ENCODE measurements at places on chromosomes 12 and 14. TPM values are rescaled to one million over a fixed set of nuclear protein-coding genes. Genes with fewer than 3 reads are reported as not detected.

- H3K27me3 ChIP-seq: no peaks in the 10 kb centered on the region
- no peaks in the 10 kb centered on the region for H3K36me3 ChIP-seq
- no peak overlapping the region for H3K4me3 ChIP-seq
- no peak for DNase-seq
Measured at GRCh38 chr14:24130717-24131548, 474 bp downstream of the FITM1 start.

DNA sequence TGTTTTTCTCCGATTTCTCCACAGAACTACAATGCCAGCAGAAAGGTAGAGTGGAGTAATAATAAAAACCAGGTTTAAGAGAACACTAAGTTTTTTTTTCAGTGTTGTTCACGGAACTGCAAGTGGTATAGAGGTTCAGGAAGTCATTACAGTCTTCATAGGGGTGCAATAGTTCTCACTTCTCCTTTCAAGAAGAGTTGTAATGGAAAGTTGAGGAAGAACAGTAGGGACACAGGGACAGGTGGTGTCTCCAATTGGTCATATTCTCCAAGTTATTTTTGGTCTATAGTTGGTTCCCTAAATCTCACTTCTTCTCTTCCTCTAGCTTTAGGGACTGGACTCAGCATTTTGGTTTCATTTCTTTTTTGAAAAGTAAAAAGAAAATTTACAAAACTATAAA is 894.0 kb downstream of the NRXN3 start:
- no peak overlapping the region for H3K27ac ChIP-seq
- H3K27me3 ChIP-seq: peaks cover 18% of the 10 kb centered on the region
- no peak for DNase-seq
- H3K4me1 ChIP-seq: peaks cover 8% of the 10 kb centered on the region

- DNase-seq: no peak
- H3K4me1 ChIP-seq: peaks cover 64% of the 10 kb centered on the region
- peak overlapping the region; percentile 60 for H3K27ac ChIP-seq
Measured at GRCh38 chr12:93780101-93780641, 103.0 kb downstream of the CRADD start.

FITM1 gene
- total RNA-seq: 1.0 TPM

- no peak overlapping the region for H3K4me3 ChIP-seq
- H3K36me3 ChIP-seq: no peaks in the 10 kb centered on the region
- no peaks in the 10 kb centered on the region for H3K27me3 ChIP-seq
Measured at GRCh38 chr14:93970965-93971634, 5.3 kb downstream of the ASB2 start.

- no peak overlapping the region for H3K4me3 ChIP-seq
- H3K36me3 ChIP-seq: no peaks in the 10 kb centered on the region
- H3K27me3 ChIP-seq: peaks cover 19% of the 10 kb centered on the region
- no peak overlapping the region for H3K27ac ChIP-seq
- DNase-seq: no peak
Measured at GRCh38 chr14:70602254-70602653, 1.8 kb upstream of the MED6 start.

GRCh38 chr14:88505621-88506020 is 49.2 kb downstream of the PTPN21 start:
- no peaks in the 10 kb centered on the region for H3K4me1 ChIP-seq
- peaks cover 18% of the 10 kb centered on the region for H3K36me3 ChIP-seq
- H3K27ac ChIP-seq: no peak overlapping the region
- no peak overlapping the region for H3K4me3 ChIP-seq
- no peak for DNase-seq

- no peak overlapping the region for H3K27ac ChIP-seq
- no peaks in the 10 kb centered on the region for H3K36me3 ChIP-seq
- H3K4me1 ChIP-seq: peaks cover 15% of the 10 kb centered on the region
- peaks cover 86% of the 10 kb centered on the region for H3K27me3 ChIP-seq
- H3K4me3 ChIP-seq: peak overlapping the region; percentile 75
- DNase-seq: no peak
Measured at GRCh38 chr12:94874518-94875302, 128.8 kb downstream of the NDUFA12 start.

WASHC4 gene
- total RNA-seq: 46.2 TPM

DNA sequence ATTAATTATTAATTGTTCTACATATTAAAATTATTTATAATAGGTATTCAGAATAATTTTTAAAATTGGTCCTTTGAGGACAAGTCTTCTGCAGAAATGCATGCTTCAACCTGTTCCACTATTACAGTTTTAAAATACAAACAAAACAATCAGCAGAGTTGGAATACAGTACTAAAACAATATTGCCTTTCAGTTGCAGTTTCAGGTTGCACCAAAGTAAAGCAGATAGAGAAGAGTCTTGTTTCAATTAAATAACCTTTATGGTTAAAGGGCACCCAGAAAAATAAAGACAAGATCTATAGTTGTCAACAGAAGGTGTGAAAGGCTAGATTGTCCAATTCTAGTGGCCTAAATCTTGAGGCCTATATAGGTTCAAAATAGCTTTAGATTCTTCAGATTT is 424.5 kb downstream of the FOXG1 start:
- no peaks in the 10 kb centered on the region for H3K27me3 ChIP-seq
- no peak overlapping the region for H3K4me3 ChIP-seq
- H3K27ac ChIP-seq: no peak overlapping the region
- H3K36me3 ChIP-seq: no peaks in the 10 kb centered on the region
- DNase-seq: no peak
- H3K4me1 ChIP-seq: no peaks in the 10 kb centered on the region

DNA sequence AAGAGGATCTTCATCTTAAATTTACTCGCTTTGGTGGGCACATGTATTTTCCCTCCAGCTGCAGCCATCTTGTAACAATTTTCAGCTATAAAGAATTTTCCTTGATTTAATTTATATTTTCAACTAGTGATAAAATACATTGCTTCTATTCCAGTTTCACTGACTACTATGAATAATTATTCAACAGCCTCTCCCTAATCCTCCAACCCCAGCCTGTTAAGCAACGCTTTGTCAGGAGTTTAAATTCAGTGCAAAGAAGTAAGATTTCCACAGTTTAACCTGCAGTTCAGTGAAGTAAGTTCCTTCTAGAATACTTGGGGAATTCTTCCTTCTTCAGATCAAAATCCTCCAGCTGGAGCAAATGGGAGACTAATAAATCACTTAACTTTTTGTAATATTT is 180.2 kb downstream of the MSRB3 start:
- H3K27ac ChIP-seq: peak overlapping the region; percentile 51
- DNase-seq: no peak
- H3K36me3 ChIP-seq: peaks cover 2% of the 10 kb centered on the region
- no peak overlapping the region for H3K4me3 ChIP-seq

DNA sequence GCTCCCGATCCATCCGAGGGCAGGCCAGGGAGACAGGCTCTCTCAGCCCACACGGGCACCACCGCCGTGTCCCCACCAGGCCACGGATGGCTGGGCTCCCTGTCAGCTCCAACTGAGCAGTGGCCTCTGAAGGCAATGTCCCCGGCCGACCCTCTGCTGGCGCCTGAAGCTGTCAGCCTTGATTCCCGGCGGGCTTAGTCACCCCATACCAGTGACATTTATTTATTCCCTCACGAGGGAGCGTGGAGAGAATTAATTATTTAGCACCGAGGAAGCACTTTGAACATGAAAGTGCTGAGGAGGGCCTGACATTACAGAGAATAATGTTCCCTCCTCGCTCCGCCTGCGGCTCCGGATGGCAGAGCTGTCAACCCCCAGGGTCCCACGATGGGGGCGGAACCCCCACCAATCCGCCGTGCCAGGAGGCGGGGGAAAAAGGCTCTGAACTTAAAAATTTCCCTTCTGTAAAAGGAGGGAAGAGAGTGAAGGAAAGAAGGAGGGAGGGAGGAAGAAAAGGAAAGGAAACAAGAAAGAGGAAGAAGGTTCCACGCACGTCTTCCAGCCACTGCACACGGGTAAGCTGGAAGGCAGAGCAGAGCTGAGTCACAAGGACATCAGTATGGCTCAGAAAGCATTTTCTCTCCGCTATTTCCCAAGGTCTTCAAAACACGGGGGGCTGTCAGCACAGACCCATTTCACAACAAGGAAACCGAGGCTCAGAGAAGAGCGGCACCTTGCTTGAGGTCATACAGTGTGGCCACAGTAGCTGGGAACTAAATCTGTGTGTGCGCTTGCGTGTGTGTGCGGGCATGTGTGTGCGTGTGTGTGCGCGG is 108.7 kb upstream of the NCOR2 start:
- DNase-seq: no peak
- H3K4me1 ChIP-seq: peaks cover 22% of the 10 kb centered on the region
- no peak overlapping the region for H3K4me3 ChIP-seq
- peak overlapping the region; percentile 44 for H3K27ac ChIP-seq
- H3K27me3 ChIP-seq: peaks cover 4% of the 10 kb centered on the region

DNA sequence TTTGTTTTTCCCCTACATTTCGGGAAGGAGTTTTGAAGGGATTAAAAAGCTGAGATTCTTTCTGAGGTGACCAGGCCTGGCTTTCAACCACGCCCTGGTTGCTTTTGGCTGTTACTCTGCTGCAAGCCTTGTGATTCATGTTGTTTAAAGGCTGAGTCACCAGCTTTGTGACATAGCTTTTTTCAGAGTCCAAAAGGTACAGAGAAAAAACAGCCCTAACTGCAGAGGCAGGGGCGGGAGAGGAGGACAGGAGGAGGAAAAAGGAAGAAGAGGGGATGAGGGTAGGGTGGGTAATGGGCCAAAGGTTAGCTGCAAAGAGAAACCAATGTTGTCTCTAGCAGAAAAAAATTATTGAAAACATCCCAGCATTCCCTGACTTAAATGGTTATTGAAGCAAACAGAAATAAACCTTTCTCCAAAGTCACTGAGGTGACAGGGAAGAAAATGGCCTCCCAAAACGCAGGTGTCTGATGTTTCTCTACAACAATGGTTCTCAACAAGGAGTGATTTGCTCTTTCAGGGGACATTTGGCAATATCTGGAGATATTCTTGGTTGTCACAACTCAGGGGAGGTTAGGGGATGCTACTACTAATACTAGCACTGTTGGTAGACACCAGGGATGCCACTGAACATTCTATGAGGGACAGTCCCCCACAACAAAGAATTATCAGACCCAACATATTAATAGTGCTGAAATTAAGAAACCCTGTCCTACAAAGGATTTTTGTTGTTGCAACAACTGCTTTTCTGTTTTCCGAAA is 2.1 kb upstream of the UBC start:
- H3K27me3 ChIP-seq: no peaks in the 10 kb centered on the region
- no peak for DNase-seq
- H3K36me3 ChIP-seq: peaks cover 24% of the 10 kb centered on the region

GRCh38 chr14:51095854-51096823 is 1.2 kb upstream of the TRIM9 start:
- peak overlapping the region; percentile 86 for H3K4me3 ChIP-seq
- no peaks in the 10 kb centered on the region for H3K36me3 ChIP-seq
- H3K27me3 ChIP-seq: peaks cover 55% of the 10 kb centered on the region
- H3K4me1 ChIP-seq: peaks cover 26% of the 10 kb centered on the region
- no peak for DNase-seq
- H3K27ac ChIP-seq: peak overlapping the region; percentile 83

GRCh38 chr12:55806982-55807381 is 10.5 kb downstream of the SARNP start:
- H3K27ac ChIP-seq: no peak overlapping the region
- H3K4me1 ChIP-seq: peaks cover 5% of the 10 kb centered on the region
- H3K4me3 ChIP-seq: no peak overlapping the region
- H3K27me3 ChIP-seq: no peaks in the 10 kb centered on the region

- no peaks in the 10 kb centered on the region for H3K4me1 ChIP-seq
- no peaks in the 10 kb centered on the region for H3K27me3 ChIP-seq
- no peaks in the 10 kb centered on the region for H3K36me3 ChIP-seq
- H3K4me3 ChIP-seq: no peak overlapping the region
Measured at GRCh38 chr12:79765157-79765556, 74.4 kb upstream of the PAWR start.

DNA sequence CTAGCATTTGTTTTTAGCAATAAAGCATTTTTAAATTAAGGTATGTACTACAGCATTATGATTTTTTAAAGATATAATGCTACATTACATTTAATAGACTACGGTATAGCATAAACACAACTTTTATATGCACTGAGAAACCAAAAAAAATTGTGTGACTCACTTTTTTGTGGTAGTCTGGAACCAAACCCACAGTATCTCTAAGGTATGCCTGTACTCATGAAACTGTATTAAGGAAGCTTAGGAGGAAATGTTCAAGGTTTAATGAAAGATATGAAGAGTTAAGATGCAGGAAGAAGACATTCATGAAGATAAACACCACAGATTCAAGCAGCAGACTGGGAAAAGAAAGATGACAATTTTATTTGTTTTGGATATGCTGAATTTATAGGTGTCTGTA is 51.7 kb downstream of the PPP1R12A start:
- no peak overlapping the region for H3K4me3 ChIP-seq
- peaks cover 23% of the 10 kb centered on the region for H3K4me1 ChIP-seq
- H3K36me3 ChIP-seq: peaks cover 4% of the 10 kb centered on the region
- peak overlapping the region; percentile 22 for H3K27ac ChIP-seq

C1RL gene
- 58.5 TPM for total RNA-seq

AQP5 gene
- total RNA-seq: not detected

SLC17A8 gene
- total RNA-seq: 0.66 TPM

GRCh38 chr12:64004641-64005040 is 160.1 kb downstream of the SRGAP1 start:
- no peak overlapping the region for H3K4me3 ChIP-seq
- H3K36me3 ChIP-seq: peaks cover 9% of the 10 kb centered on the region
- no peaks in the 10 kb centered on the region for H3K4me1 ChIP-seq
- H3K27ac ChIP-seq: no peak overlapping the region
- DNase-seq: no peak

DNA sequence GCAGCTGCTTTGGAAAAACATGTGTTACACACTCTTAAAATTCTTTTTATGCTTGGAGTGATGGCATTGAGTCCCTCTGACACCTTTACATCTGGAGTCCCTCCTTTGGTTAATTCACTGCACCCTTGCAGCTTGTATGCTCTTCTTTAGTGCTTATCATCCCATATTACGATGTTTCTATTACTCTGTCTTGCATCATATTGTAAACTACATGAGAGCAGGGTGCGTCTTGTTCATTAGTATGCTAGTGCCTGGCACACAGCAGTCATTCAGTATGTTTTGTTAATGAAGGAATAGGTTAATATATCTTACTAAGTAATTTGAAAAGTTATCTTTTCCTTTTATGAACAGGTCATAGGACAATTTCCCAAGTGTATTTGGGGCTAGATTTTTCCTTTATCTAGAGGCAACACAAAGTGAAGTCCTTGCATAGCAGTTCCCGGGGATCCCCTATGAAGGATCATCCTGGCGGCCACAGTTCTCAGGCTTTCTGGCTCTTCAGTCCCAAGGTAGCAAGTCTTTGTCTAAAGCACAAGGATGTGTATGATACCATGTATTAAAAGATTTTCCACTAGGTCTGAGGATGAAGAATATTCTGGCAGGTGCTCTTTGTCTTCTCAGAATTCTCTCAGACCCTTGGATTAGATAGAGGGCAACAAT is 363.8 kb downstream of the FUT8 start:
- no peak overlapping the region for H3K27ac ChIP-seq
- no peaks in the 10 kb centered on the region for H3K36me3 ChIP-seq
- H3K4me3 ChIP-seq: no peak overlapping the region
- no peak for DNase-seq
- peaks cover 56% of the 10 kb centered on the region for H3K27me3 ChIP-seq

SLCO1B3 gene
- not detected for total RNA-seq

GRCh38 chr12:20375560-20375959 is 7.2 kb downstream of the PDE3A start:
- H3K27ac ChIP-seq: no peak overlapping the region
- H3K36me3 ChIP-seq: no peaks in the 10 kb centered on the region
- no peak for DNase-seq
- no peak overlapping the region for H3K4me3 ChIP-seq
- peaks cover 20% of the 10 kb centered on the region for H3K4me1 ChIP-seq
